ENCODE measurements at places on chromosomes 3 and 15.

DNA sequence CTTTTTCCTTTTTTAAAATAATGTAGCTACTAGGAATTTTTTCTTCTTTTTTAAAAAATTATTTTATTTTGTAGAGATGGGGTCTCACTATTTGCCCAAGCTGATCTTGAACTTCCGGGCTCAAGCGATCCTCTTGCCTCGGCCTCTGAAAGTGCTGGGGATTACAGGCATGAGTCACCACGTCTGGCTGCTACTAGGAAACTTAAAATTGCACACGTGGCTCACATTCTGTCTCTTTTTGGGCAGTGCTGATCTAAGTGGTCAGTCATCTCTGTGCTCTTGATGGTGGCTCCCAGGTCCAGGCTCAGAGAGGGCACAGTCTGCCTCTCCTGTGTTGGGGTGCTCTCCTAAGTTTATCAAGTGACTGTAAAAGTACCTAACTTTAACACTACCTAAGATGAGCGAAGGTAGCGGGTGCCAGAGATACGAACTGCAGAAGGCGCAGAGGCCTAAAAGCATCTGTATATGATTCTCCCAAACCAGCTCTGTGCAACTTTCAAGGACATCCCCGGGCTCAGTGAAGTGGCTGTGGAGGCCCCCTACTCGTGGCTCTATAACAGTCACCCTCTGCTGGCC is 52.9 kb upstream of the SEC13 start:
- no peak for DNase-seq

- no peak for DNase-seq
These were observed at the start of gene ST8SIA2 for GRCh38 chr15:92393071-92393979. Gene ST8SIA2 (plus strand): TSS chr15:92393881. CDS start chr15:92394065, 184 bp downstream.

- no peak for DNase-seq
These were observed 107.3 kb downstream of the ITPR1 start for GRCh38 chr3:4600493-4600892.

- no peak for DNase-seq
These were observed 96.6 kb downstream of the FHIT start for GRCh38 chr3:61154457-61155198.
